ENCODE measurements at places on chromosomes 2 and 18.

DNA sequence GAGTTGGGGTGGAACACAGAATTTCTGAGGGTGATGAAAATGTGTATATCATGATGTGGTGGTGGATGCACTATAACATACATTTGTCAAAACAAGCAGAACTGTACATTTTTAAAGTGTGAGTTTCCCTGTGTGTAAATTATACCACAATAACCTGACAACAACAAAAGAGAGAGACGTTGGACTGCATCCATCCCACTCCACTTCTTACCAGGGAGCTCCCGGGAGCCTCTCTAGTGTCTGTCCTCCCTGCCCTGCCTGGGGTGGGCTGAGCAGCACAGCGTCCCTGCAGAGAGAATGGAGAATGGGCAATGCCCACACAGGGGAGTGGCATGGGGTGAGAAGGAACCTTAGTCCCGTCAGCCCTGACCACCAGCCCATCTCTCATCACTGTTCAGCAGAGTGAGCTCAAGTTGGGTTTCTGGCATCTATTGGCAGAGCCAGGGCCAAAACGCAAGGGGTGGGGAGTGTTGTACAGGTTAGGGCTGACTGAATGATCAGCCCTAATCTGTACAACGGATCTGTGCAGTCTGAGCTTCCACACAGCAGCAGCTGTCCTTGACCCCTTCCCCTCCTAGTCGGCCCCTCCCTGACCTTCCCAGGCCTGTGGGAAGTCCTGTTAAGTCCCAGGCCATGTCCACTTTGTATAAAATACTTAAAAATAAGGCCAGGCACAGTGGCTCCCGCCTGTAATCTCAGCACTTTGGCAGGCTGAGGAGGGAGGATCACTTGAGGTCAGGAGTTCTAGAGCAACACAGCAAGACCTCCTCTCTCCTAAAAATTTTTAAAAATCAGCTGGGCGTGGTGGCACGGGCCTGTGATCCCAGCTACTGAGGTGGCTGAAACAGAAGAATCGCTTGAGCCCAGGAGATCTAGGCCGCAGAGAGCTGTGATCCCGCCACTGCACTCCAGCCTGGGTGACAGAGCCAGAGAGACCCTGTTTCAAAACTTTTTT lies 3.3 kb upstream of the PROC start:
- H3K36me3 ChIP-seq: no peaks in the 10 kb centered on the region
- no peak for DNase-seq
- H3K27me3 ChIP-seq: peaks cover 61% of the 10 kb centered on the region
- peak overlapping the region; percentile 44 for H3K4me3 ChIP-seq

DNA sequence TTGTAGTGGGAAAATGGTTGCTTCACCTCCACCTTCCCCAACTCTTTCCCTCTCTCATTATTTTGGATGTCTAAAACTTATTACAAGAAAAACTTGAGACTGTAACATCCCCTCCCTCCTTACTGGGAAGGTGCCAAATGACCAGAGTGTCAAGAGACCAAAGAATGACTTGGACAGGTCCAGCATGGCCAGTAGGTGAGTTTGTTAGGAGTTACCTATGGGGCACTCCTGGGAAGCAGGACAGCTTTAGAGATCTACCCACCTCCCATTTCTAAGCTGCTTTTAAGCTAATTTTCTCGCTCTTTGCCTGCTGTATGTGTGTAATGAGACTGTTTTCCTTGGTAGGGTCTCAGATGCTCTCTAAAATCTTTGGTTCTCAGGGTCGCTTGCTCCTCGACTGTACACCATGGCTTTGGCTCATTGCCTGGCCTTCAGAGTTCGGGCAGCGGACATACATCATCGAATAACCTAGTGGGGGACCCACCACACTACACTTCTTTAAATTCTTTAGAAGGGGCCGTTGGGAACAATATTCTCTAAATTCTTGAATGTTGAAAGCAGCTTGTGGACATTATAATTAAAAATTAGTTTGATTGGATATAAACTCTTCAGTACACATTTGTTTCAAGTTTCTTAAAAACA lies 45.2 kb downstream of the SLC30A6 start:
- H3K4me3 ChIP-seq: no peak overlapping the region
- peak; percentile 3 for DNase-seq
- H3K36me3 ChIP-seq: peaks cover 7% of the 10 kb centered on the region
- no peaks in the 10 kb centered on the region for H3K4me1 ChIP-seq

GRCh38 chr2:110789706-110790105 lies 57.3 kb downstream of the ACOXL start:
- peaks cover 8% of the 10 kb centered on the region for H3K4me1 ChIP-seq
- H3K4me3 ChIP-seq: no peak overlapping the region
- no peak overlapping the region for H3K27ac ChIP-seq
- no peak for DNase-seq
- H3K36me3 ChIP-seq: no peaks in the 10 kb centered on the region
- H3K27me3 ChIP-seq: no peaks in the 10 kb centered on the region

- DNase-seq: no peak
- H3K36me3 ChIP-seq: no peaks in the 10 kb centered on the region
- H3K4me1 ChIP-seq: peaks cover 7% of the 10 kb centered on the region
- no peak overlapping the region for H3K27ac ChIP-seq
- no peak overlapping the region for H3K4me3 ChIP-seq
These were observed 8.4 kb upstream of the CD226 start for GRCh38 chr18:69956057-69956456.

- H3K27ac ChIP-seq: no peak overlapping the region
- H3K27me3 ChIP-seq: no peaks in the 10 kb centered on the region
- no peaks in the 10 kb centered on the region for H3K4me1 ChIP-seq
- no peak overlapping the region for H3K4me3 ChIP-seq
These were observed 21.4 kb downstream of the POLE4 start for GRCh38 chr2:74979844-74980243.

DNA sequence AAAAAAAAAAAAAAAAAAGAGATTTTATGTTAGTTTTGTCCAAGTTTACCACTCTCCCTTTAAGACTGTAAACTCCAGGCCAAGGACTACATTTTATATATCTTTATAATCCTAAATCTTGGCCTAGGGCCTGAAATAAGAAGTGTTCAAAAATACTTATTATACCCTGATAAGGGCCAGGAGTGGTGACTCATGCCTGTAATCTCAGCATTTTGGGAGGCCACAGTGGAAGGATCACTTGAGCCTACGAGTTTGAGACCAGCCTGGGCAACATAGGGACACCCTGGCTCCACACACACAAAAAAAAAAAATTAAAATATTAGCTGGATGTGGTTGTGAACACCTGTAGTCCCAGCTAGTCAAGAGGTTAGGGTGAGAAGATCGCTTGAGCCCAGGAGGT lies 12.7 kb downstream of the TRIP12 start:
- DNase-seq: no peak
- peaks cover 4% of the 10 kb centered on the region for H3K36me3 ChIP-seq
- H3K27ac ChIP-seq: no peak overlapping the region

GRCh38 chr2:138490673-138491494 lies 10.7 kb upstream of the SPOPL start:
- H3K27ac ChIP-seq: no peak overlapping the region
- no peaks in the 10 kb centered on the region for H3K4me1 ChIP-seq
- no peak overlapping the region for H3K4me3 ChIP-seq
- no peaks in the 10 kb centered on the region for H3K36me3 ChIP-seq

GRCh38 chr2:224562831-224563230 lies 22.3 kb downstream of the CUL3 start:
- no peak for DNase-seq
- H3K27ac ChIP-seq: no peak overlapping the region
- no peaks in the 10 kb centered on the region for H3K36me3 ChIP-seq
- H3K4me3 ChIP-seq: no peak overlapping the region

GRCh38 chr2:127735537-127736399 lies 34.5 kb downstream of the SFT2D3 start:
- no peaks in the 10 kb centered on the region for H3K36me3 ChIP-seq
- no peak overlapping the region for H3K4me3 ChIP-seq
- H3K27me3 ChIP-seq: no peaks in the 10 kb centered on the region
- DNase-seq: no peak
- no peaks in the 10 kb centered on the region for H3K4me1 ChIP-seq

DNA sequence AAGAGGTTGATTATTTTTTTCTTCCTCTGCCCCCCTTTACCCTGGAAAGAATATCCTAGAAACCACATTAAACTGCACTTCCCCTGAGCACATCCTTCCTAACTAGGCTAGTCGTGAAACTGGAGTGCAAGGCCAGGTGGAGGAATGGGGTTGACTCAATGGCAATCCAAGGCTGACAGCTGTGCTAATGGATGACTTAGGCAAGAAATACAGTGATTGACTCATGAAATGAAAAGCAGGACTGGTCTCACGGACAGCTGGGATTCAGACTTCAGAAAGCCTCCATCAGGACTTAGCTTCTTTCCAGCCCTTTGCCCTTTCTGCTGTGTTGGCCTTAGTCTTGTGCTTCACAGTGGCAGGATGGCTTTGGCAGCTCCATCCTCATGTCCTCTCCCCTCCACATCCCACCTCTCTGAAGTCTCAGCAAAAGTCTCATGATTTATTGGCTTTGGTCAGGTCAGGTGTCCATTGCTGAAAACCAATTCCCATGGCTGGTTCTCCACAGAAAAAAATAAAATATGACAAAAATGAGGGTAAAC lies 33.8 kb downstream of the INSIG2 start:
- no peak overlapping the region for H3K4me3 ChIP-seq
- no peaks in the 10 kb centered on the region for H3K4me1 ChIP-seq
- H3K27me3 ChIP-seq: no peaks in the 10 kb centered on the region
- H3K27ac ChIP-seq: no peak overlapping the region
- H3K36me3 ChIP-seq: no peaks in the 10 kb centered on the region

DNA sequence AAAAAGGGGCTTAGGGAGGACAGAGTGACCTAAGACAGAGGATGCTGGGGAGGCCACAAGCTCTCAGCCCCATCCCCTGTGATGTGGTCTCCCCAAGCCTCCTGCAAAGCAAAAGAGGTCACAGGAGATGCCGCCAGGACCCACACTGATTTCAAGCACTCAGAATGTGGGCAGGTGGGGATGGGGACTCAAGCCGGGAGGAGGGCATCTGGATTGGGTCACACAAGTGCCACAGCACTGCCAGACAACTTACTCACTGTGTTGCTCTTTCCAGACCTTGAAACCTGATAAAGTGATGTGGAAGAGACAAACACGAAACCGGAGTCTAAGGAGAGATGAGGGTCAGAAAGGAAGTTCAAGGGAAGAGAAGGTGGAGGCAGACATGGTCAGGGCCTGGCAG lies 95.7 kb downstream of the TTC32 start:
- H3K27me3 ChIP-seq: no peaks in the 10 kb centered on the region
- H3K4me1 ChIP-seq: no peaks in the 10 kb centered on the region
- no peak overlapping the region for H3K4me3 ChIP-seq
- no peak overlapping the region for H3K27ac ChIP-seq

GRCh38 chr2:10541081-10541480 lies 93.0 kb upstream of the ODC1 start:
- H3K36me3 ChIP-seq: no peaks in the 10 kb centered on the region
- no peak overlapping the region for H3K4me3 ChIP-seq
- no peak for DNase-seq
- no peaks in the 10 kb centered on the region for H3K27me3 ChIP-seq

DNA sequence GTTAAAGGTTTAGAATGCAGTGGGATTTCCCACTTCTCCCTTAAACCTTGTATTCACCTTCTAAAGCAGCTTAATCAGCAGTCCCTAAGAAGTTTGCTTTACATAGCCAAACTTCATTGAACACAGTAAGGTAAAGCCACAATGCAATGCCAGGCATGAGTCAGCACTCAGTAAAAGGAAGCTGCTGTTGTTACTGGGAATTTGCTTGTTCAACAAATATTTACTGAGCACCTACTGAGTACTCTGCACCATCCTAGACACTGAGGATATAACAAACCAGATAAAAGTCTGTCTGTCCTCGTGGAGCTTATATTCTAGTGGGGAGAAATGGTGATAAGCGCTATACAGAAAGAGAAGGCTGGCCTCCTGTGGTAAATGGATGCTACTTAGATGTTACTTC lies 162.7 kb downstream of the PKP4 start:
- H3K36me3 ChIP-seq: peaks cover 5% of the 10 kb centered on the region
- H3K27me3 ChIP-seq: no peaks in the 10 kb centered on the region
- H3K4me3 ChIP-seq: no peak overlapping the region
- DNase-seq: peak; percentile 7

DNA sequence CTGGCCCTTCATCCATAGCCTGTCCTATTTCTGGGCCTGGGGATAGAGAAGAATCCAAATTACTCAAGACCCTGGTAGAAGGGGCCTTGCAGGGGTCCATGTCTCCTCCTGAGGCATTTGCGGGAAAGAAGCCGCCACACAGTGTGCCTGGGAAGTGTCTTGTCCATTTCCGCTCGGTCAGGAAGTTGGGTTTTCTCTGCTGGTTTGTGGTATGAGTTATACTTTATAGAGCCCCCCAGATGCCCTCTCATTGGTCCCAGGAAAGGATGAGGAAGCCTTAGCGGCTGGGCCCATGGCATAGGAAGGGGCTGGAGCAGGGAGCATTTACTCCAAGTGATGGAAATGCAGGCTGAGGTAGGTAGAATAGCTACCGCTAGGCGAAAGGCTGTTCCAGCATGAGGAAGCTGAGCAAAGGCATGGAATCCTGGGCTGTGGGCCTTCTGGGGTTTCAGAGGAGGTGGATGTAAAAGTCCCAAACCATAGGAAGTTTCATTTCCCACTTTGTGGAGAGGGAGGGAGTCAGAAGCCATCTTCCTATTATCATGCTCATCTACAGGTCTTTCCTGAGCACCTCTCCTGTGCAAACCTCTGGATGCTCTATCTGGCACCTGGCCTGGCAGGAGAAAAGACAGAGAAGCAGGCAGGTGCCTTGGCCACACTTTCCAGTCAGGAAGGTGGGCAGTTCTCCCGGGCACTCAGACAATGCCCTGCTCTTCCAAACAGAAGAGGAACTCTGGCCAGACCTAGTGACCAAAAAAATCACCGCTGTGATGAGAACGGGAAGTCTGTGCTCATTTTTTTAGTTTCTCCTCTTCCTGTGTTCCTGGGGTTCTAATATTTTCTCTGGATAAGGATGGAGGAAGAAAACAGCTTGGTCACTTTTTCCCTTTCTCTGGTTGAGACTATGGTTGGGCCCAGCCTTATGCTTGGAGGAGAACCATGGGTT lies 2.6 kb upstream of the CD207 start:
- no peak overlapping the region for H3K27ac ChIP-seq
- H3K4me3 ChIP-seq: no peak overlapping the region
- no peak for DNase-seq
- H3K36me3 ChIP-seq: no peaks in the 10 kb centered on the region

DNA sequence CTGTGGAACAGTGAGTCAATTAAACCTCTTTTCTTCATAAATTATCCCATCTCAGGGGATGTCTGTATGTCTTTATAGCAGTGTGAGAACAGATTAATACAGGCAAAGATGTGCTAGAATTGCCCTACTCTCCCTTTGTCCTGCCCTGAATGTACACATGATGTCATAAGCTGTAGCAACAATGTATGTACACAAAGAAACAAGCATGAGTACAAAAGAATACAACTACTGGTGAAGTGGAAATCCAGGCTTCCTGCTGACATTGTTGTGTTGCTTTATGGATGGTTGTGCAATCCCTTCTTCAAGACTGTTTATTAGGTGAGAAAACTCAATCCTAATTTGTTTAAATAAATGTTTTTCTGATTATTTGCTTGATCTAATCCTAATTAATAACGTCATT lies 446.6 kb downstream of the DSC3 start:
- H3K36me3 ChIP-seq: no peaks in the 10 kb centered on the region
- DNase-seq: peak; percentile 55
- H3K4me3 ChIP-seq: no peak overlapping the region
- H3K27me3 ChIP-seq: no peaks in the 10 kb centered on the region
- peaks cover 11% of the 10 kb centered on the region for H3K4me1 ChIP-seq

GRCh38 chr2:2573205-2573604 lies 242.1 kb upstream of the MYT1L start:
- no peaks in the 10 kb centered on the region for H3K27me3 ChIP-seq
- no peak overlapping the region for H3K4me3 ChIP-seq
- no peak overlapping the region for H3K27ac ChIP-seq
- no peaks in the 10 kb centered on the region for H3K36me3 ChIP-seq
- DNase-seq: no peak
